ENCODE measurements at places on chromosomes 4 and X.

DNA sequence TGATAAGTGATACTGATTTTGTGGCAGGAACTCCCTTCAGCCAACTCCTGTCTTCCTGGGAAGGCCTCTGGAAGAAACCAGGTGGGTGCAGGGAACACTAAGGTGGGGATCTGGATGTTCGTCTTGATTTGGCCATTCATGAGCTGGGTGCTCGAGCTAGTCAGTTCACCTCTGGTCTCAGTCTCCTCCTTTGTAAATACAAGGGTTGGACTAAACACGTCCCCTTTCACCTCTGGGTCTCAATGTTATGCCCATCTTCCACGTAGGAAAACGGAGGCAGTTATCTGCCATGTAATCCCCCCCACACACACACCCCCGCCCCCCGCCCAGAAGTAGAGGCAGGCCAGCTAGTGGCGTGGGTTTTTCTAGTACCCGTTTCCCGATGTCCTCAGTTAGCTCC is 4.1 kb upstream of the RS1 start:
- DNase-seq: no peak

DNA sequence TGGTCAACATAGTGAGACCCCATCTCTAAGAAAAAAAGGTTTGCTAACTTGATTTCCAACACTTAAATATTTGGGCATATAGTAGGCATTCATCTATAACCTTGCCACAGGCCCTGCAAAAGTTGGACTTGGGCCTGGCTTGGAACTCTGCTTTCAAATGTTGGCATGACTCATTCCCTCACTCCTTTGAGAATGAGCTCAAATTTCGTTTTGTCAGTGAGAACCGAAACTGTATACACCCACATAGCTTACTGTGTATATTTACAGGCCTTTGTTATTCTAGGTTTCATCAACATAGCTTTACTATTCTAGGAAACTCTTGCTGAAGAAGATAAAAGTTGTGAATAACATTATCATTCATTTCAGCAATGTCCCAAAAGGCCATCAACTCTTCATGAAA is 88.7 kb upstream of the ELOVL6 start:
- no peak for DNase-seq

DNA sequence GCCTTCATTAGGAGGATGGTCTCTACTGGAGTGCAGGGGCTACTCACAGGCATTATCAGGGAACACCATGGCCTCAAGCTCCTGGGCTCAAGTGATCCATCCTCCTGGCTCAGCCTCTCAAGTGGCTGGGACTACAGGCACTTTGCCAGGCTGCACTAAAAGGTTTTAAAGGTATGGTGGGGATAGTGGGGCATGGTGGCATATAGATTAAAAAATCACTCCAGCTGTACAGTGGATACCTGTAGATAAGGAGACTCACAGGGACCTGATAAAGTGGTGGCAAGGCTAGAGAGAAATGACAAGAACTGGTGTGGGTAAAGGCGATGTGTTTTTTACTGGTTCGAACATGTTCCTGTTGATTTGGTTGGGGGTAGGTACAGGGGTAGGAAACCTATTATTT is 5.9 kb downstream of the ZAR1 start:
- DNase-seq: no peak

GRCh38 chrX:11765449-11765848 is 7.4 kb downstream of the MSL3 start:
- DNase-seq: no peak

DNA sequence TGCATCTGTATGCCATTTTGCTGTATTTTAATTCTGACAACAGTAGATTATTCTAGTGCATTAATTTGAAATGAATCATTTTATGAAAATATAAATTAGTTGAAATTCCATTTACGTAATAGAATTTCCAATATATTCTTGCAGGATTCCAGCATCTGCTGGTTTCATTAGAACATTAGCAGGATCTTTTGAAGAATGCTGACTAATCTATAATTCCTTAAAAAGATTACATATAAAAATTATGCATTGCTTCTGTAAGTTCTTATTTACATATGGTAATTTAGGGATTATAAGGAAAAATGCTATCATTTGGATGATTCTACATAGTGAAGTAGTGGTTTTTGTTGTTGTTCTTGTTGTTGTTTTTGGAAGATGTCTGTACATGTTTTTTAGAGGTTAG is 182.2 kb upstream of the GNPDA2 start:
- no peak for DNase-seq

DNA sequence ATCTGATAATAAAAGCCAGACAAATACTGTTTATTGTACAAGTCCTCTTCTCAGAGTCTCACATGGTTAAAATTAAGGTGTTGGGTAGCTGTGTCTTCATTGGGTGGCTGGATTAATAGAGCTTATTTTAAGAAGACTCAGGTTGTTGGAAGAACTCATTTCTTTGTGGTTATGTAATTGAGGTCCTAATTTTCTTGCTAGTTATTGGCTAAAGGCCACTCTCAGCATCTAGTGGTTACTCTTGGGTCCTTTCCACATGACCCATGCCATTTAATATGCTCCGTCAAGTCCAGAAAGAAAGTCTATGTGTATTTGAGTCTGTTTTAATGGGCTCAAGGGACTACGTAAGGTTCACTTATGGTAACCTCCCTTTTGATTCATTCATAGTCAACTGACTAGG is 1668.6 kb upstream of the AGA start:
- DNase-seq: no peak

DNA sequence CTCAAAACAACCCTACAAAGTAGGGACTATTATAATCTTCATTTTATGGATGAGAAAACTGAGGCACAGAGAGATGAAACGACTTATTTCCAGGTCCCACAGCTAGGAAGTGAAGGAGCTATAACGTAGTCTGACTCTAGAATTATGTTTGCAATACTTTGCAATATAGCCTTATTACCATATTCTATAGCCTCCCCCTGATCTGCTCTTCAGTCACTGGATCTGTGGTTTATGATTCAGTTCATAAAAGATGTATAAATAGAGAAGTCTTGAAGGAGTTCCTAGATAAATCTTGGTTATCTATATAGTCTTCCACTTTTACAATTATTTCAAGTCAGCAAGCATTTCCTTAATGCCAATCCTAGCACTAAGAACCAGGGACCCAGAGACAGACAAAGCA is 57.5 kb downstream of the OPHN1 start:
- DNase-seq: no peak

- no peak for DNase-seq
Observed at GRCh38 chr4:59671037-59671436, 1529.1 kb upstream of the ADGRL3 start.
